Pulmonary artery endothelial cell (primary cell): ENCODE measurements at places on chromosomes 3 and 15. TPM values are rescaled to one million over a fixed set of nuclear protein-coding genes. Genes with fewer than 3 reads are reported as not detected.

SERP1 gene
- 187 and 198 TPM in 2 replicates for total RNA-seq

STARD5 gene
- total RNA-seq, result 0.20 and 0.71 TPM in 2 replicates

ANKUB1 gene
- not detected in 2 replicates for total RNA-seq

SSUH2 gene
- total RNA-seq, result not detected in 2 replicates

AHSG gene
- total RNA-seq, result not detected in 2 replicates

WNT7A gene
- total RNA-seq, result not detected in 2 replicates

ARPC4 gene
- 287 and 389 TPM in 2 replicates for total RNA-seq

CLDN11 gene
- 60.2 and 227 TPM in 2 replicates for total RNA-seq

IMPG2 gene
- 0.33 and 0.78 TPM in 2 replicates for total RNA-seq

SLC38A3 gene
- total RNA-seq, result 0.07 TPM in 1 of 2 replicates, not detected in the other

TLR9 gene
- total RNA-seq, result 0.04 TPM in 1 of 2 replicates, not detected in the other

SEMA3G gene
- 2.1 and 6.4 TPM in 2 replicates for total RNA-seq

CDHR4 gene
- not detected in 2 replicates for total RNA-seq

CAND2 gene
- 3.3 and 4.7 TPM in 2 replicates for total RNA-seq
